ENCODE measurements at places on chromosomes 16 and 17.
A peak's percentile ranks its signal among the peaks of the same experiment; 100 is the strongest.

GRCh38 chr16:57134982-57135381, 42.6 kb downstream of the CPNE2 start:
- peak; percentile 35 for DNase-seq

DNA sequence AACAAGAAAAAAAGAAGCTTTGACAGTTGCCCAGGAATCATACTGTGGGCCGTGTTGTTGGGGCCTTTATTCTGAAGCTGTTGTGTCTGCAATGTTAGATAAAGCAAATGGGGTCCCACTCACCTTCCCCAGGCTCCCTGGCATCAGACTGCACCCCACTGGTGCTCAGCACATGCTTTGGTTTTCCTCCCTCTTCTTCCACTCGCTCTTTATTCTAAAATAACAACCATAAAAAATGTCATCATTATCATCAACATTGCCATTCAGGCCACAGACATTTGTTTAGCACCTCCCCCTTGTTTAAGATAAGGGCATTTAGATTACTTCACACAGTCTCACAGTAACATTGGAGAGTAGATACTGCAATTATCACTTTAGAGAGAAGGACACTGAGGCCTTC, 8.2 kb downstream of the MYLK3 start:
- DNase-seq, result no peak

- DNase-seq, result no peak
Observed at GRCh38 chr17:27540318-27541101, 84.3 kb downstream of the KSR1 start.

DNA sequence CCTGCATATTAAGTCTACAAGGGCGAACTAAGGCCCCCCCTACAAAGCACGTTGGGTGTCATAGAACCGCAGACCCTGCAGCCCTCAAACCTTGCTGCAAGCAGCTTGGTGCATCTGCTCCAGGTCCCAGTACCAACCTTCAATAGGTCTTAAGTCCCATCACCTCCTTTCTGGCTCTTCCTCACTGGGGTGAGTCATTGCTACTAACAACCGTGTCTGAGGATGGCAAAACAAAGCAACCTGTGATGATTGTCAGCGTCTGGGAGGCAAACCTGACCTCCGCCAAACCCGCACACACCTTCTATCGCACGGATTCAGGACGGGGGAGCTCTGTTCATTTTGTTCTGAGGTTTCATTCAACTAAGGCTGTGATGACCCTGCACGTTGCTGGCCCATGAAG, 138.9 kb downstream of the SLC39A11 start:
- no peak for DNase-seq

GRCh38 chr16:1706386-1707192, 594 bp downstream of the MAPK8IP3 start:
- DNase-seq, result peak; percentile 40

- no peak for DNase-seq
Observed at GRCh38 chr16:12296991-12297390, 320.5 kb downstream of the SNX29 start.

- DNase-seq, result no peak
Observed at GRCh38 chr16:28821874-28822519, 802 bp upstream of the ATXN2L start.

DNA sequence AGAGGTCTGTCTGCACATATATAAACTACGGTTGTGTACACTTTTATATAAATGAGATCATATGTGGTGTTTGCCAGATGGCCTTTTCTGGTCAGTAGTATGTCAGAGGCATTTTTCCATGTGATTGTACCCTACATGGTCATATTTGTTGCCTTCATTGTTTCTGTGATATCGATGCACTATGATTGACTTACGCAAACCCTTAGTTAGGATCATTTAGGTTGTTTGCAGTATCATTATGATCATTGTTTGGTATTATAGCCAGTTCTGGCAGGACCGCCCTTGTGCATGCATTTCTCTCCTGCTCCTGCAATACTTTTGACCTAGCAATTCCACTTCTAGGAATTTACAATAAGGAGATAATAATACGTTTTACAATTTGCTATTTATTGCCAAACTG, 169.1 kb downstream of the MSI2 start:
- no peak for DNase-seq
